ENCODE measurements at places on chromosomes 3 and 15. TPM values are rescaled to one million over a fixed set of nuclear protein-coding genes. Genes with fewer than 3 reads are reported as not detected.

Gene PLSCR1
- total RNA-seq, result 80.2 TPM

DNA sequence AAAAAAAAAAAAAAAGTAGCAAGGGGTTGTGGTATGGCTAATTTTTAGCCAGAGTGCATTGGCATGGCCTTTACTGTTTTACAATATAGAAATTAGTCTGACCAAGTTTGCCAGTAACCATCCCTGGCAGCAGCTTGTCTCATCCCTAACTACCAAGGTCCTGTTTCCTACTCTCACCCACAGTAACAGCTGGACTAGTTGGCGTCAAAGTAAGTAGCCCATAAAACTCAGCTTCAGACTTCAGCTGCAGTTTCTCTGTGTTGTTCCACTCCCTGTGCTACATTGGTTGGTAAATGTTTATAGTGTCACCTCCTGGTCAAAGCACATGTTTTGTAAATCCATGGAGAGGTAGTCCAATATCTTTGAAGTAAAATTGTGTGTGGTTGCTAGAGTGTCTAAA is 691.3 kb downstream of the ZPLD1 start:
- no peaks in the 10 kb centered on the region for H3K27me3 ChIP-seq
- H3K4me1 ChIP-seq, result peaks cover 3% of the 10 kb centered on the region
- no peak for DNase-seq
- no peaks in the 10 kb centered on the region for H3K36me3 ChIP-seq

- no peak overlapping the region for H3K27ac ChIP-seq
- no peaks in the 10 kb centered on the region for H3K27me3 ChIP-seq
- peaks cover 7% of the 10 kb centered on the region for H3K36me3 ChIP-seq
- DNase-seq, result no peak
These were observed 44.4 kb downstream of the MFN1 start for GRCh38 chr3:179391906-179392305.

Gene EPHB3
- total RNA-seq, result not detected

DNA sequence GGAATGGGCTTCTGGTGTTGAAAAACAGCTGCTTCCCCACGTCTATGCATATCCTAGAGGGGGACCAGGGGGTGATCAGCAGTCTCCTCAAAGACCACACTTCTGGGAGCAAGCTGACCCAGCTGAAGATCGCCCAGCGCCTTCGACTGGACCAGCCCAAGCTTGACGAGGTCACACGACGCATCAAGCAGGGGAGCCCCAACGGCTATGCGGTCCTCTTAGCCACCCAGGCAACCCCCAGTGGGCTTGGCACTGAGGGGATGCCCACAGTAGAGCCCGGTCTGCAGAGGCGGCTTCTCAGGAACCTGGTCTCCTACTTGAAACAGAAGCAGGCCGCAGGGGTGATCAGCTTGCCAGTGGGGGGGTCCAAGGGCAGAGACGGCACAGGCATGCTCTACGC is 2.5 kb downstream of the RBM15B start:
- H3K27ac ChIP-seq, result peak overlapping the region; percentile 84
- DNase-seq, result no peak
- peaks cover 50% of the 10 kb centered on the region for H3K4me1 ChIP-seq
- H3K27me3 ChIP-seq, result no peaks in the 10 kb centered on the region
- H3K36me3 ChIP-seq, result peaks cover 14% of the 10 kb centered on the region

DNA sequence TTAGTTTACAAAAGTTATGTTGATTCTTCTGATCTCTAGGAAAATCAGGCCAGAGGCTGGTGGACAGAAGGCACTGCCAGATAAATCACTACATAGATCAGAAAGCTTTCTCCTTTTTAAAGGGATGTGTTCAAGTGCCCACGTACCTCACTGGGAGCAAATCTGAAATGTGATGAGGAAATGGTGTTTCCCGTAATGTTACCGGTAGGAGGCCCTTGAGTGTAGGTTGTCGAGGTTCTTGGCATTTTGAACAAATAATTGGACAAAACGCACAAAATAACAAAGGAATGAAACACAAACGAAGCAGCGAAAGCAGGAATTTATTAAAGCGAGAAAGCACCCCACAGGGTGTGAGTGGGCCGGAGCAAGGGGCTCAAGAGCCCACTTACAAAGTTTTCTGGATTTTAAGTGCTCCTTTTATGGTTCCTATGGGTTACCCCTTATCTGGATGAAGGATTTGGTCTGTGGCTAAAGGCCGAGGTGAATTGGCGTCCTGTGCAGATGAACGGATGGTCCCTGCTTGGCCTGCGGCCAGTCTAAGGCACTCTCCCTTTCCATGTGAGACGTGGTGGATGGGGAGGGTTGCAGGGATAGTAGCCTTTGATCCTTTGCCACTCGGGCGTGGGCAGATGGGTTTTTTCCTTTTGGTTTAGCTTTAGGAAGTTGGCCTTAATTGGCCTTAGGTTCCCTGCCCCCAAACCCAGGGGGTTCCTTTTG is 1.0 kb downstream of the SNX1 start:
- H3K4me1 ChIP-seq, result peaks cover 51% of the 10 kb centered on the region
- no peaks in the 10 kb centered on the region for H3K27me3 ChIP-seq
- H3K27ac ChIP-seq, result peak overlapping the region; percentile 99
- peak overlapping the region; percentile 100 for H3K4me3 ChIP-seq
- DNase-seq, result no peak

DNA sequence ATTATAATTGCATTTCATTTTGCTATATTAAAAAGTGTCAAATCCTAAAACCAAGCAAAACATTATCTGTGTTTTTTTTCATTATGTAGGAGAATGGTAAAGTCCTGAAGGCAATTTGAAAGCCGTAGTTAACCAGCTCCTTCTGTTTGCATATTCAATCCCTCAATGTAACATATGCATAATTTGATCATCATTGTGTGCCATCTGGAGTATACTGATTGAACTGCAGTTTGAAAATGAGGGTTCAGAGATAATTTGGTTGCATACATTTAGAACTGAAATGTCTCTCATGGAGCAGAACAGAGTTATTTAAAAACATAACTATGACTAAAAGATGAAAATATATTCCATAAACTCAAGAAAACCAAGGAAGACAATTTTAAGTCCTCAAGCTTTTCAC is 518.6 kb downstream of the GBE1 start:
- no peak overlapping the region for H3K4me3 ChIP-seq
- no peaks in the 10 kb centered on the region for H3K36me3 ChIP-seq
- H3K4me1 ChIP-seq, result no peaks in the 10 kb centered on the region
- no peak for DNase-seq
- H3K27me3 ChIP-seq, result no peaks in the 10 kb centered on the region

Gene SLC9C1
- not detected for total RNA-seq

DNA sequence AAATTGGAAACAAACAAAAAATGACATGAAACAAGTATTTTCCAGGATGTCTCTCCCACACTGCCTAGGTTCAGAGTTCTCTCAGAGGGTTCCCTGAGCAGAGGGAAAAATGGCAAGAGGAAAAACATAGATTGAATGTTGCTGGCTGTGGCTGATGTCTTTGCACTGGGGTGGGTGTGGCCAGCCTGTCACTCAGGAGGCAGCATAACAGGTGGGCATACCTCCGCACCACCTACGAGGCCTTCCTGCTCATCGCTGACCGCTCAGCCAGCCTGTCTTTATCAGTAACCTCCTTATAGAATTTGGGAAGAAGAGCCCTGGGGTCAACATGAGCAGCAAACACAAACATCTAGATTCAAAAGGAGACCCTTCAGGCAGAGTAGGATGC is 216.6 kb upstream of the UMPS start:
- H3K27me3 ChIP-seq, result peaks cover 32% of the 10 kb centered on the region
- no peak overlapping the region for H3K27ac ChIP-seq
- H3K4me3 ChIP-seq, result no peak overlapping the region
- H3K36me3 ChIP-seq, result no peaks in the 10 kb centered on the region
- H3K4me1 ChIP-seq, result no peaks in the 10 kb centered on the region
- DNase-seq, result no peak

Gene SMCO1
- total RNA-seq, result not detected

Gene BTBD1
- 63.3 TPM for total RNA-seq

Gene PFKFB4
- total RNA-seq, result 11.1 TPM

GRCh38 chr3:72213296-72214065 is 428.5 kb upstream of the PROK2 start:
- H3K4me1 ChIP-seq, result no peaks in the 10 kb centered on the region
- H3K27ac ChIP-seq, result no peak overlapping the region

Gene NOX5
- not detected for total RNA-seq

GRCh38 chr3:98903099-98903498 is 1.6 kb upstream of the DCBLD2 start:
- H3K27me3 ChIP-seq, result peaks cover 25% of the 10 kb centered on the region
- DNase-seq, result no peak
- no peak overlapping the region for H3K4me3 ChIP-seq
- H3K27ac ChIP-seq, result no peak overlapping the region
- H3K4me1 ChIP-seq, result peaks cover 11% of the 10 kb centered on the region

GRCh38 chr3:42166662-42167300 is 75.6 kb downstream of the TRAK1 start:
- no peaks in the 10 kb centered on the region for H3K27me3 ChIP-seq
- H3K27ac ChIP-seq, result no peak overlapping the region
- H3K4me1 ChIP-seq, result peaks cover 17% of the 10 kb centered on the region
- no peak for DNase-seq
- H3K4me3 ChIP-seq, result no peak overlapping the region

All from natural killer cell treated with Interleukin-12 subunit alpha and Interleukin-12 subunit beta and Interleukin-15 and Interleukin-18, amount 100 ng/mL, for 72 hours (primary cell).